ENCODE measurements at places on chromosomes 13 and 19.

GRCh38 chr19:3358689-3359014 is 7.7 kb upstream of the NFIC start:
- DNase-seq, result no peak

GRCh38 chr13:62625214-62625881 is 1209.7 kb upstream of the PCDH20 start:
- no peak for DNase-seq

DNA sequence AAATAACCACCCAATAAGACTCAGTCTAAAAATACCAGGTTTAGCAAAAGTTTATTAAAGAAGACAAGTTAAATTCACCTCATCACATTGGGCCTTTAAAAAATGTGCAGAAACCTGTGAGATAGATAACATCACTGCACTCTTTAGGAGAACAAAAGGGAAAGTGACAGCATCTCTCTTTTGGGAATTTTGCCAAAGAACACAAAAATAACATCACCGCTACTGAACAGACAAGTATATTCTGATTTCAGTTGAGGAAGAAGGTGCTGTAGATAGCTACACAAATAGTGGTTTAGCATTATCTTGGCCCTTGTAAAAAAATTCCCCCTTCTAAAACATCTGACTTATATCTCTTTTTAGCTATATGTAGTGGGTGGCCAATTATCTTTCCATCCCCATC is 244.7 kb downstream of the VWA8 start:
- DNase-seq, result no peak

- DNase-seq, result peak; percentile 41
These were observed 868 bp upstream of the EGLN2 start for GRCh38 chr19:40797963-40798682.

- no peak for DNase-seq
These were observed 1109.0 kb downstream of the UQCRFS1 start for GRCh38 chr19:28103921-28104320.

DNA sequence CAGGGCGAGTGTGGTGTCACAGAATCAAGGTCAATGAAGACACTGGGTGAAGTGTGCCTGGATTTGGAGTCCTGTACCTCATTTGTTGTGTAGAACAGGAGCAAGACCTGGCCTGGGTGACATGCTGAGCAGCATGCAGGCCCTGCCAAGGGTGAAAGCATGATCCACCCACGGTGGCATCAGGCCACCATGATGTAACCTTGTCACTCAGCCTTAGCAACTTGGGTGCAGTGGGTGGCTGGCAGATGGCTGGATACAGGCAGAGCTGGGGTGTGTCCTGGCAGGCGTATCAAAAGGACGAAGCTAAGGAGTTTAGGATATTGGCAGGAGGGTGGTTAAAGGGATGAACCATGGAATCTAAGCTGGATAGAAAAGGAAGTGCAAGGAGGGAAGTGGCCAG is 10.3 kb downstream of the THSD1 start:
- no peak for DNase-seq

DNA sequence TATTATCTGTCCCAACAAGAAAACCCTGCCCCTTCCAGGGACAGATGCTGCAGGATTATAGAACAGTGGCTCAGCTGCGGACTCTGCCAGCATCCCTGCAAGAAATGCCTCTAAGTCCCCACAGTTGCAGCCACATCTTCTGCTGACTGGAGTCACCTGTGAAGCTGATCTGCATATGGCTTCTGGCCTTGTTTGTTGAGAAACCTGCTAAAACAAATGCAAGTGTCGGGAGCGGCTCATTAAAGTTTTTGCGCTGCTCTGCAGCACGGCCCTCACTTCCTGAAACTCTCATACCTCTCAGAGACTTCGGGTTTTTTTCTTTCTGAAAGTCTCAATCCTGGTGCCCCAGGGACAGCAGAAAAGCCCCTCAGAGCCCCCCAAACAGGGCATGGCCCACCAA is 725.0 kb downstream of the UQCRFS1 start:
- no peak for DNase-seq

- peak; percentile 5 for DNase-seq
These were observed 108.3 kb downstream of the DOCK9 start for GRCh38 chr13:98869408-98870090.

DNA sequence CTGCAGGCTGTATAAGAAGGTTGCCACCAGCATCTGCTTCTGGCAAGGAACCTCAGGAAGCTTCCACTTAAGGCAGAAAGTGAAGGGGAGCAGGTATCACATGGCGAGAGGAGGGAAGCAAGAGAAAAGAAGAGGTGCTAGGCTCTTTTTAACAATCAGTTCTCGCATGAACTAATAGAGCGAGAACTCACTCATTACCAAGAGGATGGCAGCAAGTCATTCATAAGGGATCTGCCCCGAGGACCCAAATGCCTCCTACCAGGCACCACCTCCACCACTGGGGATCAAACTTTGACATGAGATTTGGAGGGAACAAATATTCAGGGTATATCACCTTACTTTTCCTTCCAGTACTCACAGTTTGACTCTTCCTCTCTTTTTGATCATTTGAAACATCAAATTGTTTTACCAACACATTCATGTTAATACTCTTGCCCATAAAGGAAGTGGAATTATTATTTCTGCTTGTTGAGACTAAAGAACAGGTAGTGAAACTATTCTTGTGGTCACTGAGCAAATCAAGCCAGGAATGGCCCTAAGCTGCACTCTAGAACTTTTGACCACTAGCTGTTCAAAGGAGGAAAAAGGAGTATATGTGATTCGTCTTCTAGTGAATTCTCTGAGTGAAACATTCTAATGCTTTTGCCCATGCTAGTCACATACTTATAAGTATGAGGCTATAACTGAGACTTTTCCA is 45.0 kb downstream of the LACC1 start:
- no peak for DNase-seq

DNA sequence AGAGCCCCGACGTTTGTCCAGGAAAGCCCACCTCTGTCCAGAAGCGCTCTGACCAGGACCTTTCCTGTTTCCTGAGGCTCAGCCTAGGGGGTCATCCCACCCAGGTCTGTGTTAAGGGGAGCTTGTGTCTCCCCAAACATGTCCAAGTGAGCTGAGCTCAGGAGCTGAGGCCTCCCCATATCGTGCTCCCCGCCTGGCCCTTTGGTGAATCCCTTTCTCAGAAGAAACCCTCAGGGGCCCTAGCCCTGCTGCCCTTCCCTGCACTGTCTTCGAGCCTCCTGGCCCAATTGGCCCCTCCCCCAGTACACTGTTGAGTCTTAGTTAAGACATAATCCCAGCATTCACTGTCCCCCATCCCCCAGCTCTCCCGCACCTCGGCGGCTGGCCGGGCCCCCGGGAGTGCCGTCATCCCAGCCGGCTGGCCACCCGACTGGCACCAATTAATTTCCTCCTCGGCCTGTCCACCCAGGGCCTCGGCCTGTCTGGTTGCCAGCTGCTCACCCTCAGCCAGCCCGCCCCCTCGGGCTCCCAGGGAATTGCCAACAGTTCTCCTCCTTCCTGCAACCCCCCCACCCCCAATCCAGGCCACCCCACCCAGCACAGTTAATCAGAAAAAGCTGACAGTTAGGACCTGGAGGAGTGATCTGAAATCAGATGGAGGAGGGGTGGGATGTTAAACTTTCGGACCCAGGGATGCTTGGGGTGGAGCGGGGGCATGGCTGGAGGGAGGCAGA is 13.6 kb downstream of the IER2 start:
- DNase-seq, result peak; percentile 93

- DNase-seq, result peak; percentile 38
These were observed 109.4 kb downstream of the SACS start for GRCh38 chr13:23323946-23324709.

GRCh38 chr19:29596885-29597525 is 9.1 kb upstream of the POP4 start:
- peak; percentile 43 for DNase-seq

DNA sequence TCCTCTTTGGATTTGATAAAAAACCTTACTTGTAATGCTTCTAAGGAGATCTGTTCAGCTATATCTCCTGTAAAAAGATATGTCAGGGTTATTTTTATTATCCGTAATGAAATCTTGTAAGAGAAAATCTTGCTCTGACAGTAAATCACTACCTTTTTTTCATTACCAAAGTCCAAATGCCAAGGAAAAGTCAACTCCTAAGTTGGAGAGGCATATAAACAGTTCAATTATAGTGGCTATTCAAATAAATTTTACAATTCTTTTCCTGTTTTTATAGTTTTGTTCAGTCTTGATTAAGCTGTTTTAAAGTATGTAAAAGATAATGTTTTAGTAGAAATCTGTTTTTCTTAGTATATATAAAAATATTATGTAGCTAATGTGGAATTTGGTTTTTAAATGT is 9.0 kb downstream of the KCTD4 start:
- no peak for DNase-seq

DNA sequence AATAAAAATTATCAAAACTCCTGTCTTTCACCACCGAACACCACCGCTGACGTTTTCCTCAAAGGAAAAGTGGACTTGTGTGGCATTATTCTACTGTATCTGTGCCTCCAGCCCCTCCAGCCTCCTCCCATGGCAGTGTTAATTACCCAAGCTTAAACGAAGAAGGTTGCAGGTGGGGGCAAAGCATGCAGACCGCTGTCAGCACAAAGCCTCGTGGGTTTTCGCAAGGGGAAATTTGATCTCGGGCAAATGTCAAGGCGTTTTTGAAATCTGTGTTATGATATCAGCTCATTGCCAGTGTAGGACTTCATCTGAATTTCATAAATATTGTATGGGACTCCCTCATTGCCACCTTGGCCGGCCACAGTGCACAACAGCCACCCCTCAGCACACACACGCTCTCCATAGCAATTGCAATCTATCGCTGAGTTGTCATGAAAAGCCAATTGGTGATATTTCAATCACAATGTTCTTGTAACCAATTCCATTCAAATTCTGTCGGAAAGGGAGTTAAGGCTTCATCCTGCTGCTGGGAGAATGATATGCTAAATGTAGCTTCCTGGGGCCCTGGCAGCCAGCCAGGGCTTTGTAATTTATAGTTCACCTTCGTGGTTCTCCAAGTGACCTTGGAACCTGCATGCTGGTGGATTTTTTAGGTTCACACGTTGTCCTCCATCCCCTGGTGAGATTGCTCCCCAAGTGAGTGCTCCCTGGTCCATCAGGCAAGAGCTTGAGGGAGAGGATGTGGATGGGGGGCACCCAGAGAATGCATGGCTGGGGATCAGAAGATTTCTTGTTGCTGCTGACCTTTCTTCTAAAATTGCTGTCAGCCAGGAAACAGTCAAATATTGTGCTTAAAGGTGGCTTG is 16.6 kb downstream of the CHST8 start:
- DNase-seq, result no peak

GRCh38 chr19:18708452-18709231 is 25.2 kb downstream of the CRTC1 start:
- DNase-seq, result no peak

DNA sequence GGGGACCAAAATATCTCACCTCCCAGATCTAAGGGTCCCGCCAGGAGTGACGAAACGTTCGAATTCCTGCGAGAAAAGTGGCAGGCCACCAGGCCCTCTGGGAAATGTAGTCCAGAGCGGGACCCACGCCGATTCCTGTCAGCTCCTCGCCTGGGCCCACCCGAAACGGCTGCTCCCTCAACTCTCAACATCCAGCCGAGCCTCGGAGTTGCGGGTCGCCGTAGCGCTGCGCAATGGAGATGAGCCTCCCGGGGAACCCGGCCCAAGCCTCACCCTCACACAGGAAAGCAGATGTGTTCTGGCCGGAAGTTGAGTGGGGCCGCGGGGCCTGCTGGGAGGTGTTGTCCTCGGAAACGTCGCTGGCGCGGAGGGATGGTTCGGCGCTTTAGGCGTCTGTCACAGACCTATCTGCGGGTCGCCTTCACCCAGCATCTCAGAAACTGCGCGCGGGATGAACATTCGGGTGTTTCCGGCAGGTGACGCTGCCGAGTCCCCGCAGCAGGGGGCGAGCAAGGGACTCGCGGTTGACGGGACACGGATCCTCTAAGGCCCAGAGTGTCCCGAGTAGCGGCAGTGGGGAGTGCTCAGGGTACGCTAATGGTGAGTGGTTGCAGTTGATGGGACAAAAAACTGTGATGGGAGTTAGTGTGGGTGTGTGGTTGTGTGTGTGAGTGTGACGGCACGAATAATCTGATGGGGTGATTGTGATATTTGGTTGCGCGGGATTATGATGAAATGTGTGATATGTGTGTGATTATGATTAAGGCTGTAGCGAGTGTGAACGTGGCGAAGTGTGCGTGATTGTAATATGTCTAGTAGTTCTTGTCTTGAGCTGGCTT is at the start of the genes ZNF568 and ZNF829:
TSS of gene ZNF568 (plus strand) at position 341 of the 839 bp plus-strand sequence. CDS start 6,439 bp downstream, outside the sequence.
TSS of gene ZNF829 (minus strand) at position 300 of the 839 bp plus-strand sequence. CDS start 1,124 bp downstream, outside the sequence.
- DNase-seq, result no peak

DNA sequence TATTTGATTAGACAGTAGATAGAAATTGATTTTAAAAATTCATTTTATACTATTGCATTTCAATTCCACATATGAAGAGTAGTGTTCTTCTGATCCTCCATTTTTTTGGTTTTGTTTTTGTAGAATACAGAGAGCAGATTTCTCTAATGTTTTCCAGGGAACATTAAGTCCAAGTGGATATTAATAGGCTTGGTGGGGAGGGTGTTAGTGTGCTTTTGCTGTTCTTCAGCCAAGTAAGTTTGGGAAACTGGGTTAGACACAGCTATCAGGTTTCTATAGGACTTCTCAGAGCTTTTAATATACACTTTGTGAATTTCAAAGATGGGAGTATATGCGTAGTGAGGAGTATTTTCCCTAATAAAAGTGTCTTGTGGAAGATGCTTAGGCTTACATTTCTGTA is 21.8 kb downstream of the NAA16 start:
- no peak for DNase-seq

DNA sequence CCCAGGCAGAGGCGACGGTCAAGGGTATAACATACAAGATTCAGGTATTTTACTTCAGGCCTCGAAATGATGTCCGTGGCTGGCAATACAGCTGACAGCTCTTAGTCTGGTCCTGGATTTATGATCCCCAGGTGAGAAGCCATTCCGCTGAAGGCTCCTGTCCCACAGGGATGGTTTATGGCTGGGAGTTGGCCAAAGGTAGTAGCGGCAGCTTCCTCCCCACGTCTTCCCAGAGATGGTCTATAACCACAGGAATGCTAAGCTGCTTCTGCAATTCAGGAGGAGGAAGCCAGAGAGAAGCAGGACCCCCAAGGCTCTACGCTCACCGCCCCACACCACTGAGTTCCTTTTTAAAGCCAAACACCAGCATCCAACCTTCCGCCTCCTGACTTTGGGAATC is 27.1 kb downstream of the OLFM2 start:
- no peak for DNase-seq

- peak; percentile 58 for DNase-seq
These were observed 37.8 kb downstream of the STOML3 start for GRCh38 chr13:38952827-38953226.

- peak; percentile 14 for DNase-seq
These were observed 108.9 kb downstream of the ZAR1L start for GRCh38 chr13:32206097-32206740.

DNA sequence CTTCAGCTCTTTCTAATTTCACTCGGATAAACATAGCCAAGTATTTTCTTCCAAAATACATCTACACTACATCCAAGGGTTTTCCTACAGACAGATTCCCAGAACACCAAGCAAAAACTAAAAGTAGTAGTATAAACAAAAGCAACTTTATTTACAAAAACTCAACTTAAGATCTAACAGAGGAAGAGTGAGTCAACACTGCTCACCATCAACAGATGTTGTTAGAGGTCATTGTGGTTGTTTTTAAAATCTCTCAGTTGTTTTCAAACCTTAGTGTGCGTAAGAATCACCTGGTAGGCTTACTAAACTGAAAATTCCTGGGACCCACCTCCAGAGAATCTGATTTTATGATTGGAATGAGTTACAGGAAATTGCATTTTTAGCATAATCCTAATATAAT is 631.7 kb upstream of the SGCG start:
- no peak for DNase-seq
